ENCODE measurements at places on chromosomes 12 and 14.

GRCh38 chr14:25463480-25463879 lies 413.5 kb upstream of the STXBP6 start:
- DNase-seq = no peak

DNA sequence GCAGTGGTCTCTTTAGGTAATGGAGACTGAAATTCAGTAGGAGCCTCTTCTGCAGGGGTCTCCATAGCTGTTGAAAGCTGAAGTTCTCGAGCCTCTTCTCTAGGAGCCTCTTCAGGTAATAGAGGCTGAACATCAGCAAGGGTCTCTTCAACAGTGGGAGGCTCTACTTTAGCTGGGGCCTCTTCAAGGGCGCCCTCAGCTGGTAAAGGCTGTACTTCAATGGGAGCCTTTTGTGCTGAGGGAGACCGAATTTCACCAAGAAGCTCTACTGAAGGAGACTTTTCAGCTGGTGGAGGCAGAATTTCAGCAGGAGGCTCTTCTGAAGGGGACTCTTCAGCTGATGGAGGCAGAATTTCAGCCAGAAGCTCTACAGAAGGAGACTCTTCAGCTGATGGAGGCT lies 1.5 kb downstream of the FSCB start:
- DNase-seq = no peak

DNA sequence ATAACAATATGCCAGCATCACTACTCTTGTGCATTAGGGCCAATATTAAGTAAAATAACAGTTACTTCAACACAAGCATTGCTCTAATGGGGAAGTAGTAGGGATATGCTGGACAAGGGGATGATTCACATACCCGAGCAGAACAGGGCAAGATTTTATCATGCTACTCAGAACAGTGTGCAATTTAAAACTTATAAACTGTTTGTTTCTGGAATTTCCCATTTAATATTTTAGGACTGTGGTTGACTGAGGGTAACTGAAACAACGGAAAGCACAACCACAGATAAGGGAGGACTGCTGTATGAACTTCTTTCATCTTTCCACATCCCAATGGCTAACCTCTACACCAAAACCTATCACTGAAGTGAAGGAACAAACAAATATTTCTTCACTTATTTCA lies 36.8 kb downstream of the SARNP start:
- peak; percentile 25 for DNase-seq

DNA sequence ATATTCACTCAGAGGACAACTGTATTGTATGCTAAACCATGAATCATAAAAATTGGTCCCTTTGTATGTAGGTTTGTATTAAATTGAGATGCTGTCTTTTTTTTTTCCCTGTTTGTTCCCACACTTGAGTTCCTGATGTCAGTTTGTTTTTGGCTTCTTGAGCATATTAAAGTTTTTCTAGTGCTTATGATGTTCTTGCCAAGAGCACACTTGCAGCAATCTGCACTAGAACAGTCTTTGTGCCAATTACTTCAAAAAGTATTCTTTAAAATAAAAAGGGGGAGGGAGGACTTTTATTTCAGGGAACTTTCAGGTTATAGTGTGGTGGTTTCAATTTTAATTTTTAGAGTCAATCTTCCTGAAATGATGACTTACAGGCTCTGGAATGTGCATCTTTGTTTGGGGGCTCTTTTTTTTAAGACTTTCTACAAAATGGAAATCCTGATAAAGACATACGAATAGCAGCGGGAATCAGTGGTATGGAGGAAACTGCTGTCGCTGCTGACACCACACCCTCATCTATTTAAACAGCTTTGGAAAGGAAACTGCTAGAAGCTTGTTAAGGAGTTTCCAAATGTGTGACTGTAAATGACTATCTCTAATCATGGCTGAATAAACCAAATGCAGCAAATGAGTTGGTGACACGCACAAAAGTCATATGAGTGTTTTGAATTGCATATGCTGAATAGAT lies 188.6 kb downstream of the EGLN3 start:
- DNase-seq = no peak

DNA sequence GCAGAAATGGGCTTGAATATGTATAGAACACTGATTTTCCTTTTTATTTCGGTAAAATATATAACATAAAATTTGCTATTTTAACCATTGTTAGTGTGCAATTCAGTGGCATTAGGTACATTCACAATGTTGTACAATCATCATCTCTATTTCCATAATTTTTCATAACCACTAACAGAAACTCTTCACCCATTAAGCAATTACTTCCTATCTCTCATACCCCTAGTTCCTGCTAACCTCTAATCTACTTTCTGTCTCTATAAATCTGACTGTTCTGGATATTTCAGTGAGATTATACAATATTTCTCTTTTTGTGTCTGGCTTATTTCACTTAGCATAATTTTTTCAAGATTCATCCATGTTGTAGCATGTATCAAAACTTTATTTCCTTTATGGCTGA lies 8.9 kb upstream of the RNF212B start:
- DNase-seq = no peak

- no peak for DNase-seq
Measured at GRCh38 chr12:100156731-100157426, 14.2 kb upstream of the BLTP3B start.

- DNase-seq = no peak
Measured at GRCh38 chr12:7444537-7444936, 584 bp upstream of the CD163L1 start.

DNA sequence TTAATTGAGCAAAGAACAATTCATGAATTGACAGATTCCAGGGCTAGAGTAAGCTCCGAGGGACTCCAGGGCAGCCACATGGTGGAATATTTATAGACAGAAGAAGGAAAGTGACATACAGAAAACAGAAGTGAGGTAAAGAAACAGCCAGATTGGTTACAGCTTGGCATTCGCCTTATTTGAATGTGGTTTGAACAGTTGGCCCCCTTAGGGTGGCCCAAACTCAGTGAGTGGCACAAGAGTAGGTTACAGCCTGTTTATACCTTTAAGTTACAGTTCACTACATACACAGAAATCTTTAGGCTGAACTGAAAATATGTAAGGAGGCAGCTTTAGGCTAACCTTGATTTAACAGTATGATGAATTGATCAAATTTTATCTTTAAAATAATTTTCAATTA lies 174.5 kb upstream of the CNOT2 start:
- no peak for DNase-seq

DNA sequence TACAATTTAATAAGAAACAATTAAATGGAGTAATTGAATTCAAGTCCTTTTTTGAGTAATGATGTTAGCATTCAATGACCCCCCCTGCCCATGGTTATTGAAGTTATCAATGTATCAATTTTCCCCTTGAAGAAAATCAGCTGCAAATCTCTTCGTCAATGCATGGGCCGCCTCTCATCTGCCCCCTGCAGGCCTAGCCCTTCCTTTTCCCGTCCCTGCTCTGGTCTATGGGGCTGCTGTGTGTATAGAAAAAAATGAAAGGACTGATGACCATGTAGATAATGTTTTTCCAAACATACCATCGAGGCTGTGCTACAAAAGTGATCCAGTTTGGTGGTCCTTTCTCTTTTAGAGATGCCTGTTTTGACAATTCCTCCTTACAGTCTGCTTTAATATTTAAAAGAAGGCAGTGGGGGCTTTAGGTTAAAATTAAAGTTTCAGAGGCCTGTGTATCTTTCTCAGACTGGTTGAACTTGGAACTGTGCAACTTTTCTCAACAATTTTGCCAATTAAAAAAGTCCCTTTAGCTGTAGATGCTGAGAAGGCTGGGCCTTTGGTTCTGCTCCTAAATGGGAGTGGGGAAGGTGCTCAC lies 98.4 kb downstream of the APAF1 start:
- no peak for DNase-seq

DNA sequence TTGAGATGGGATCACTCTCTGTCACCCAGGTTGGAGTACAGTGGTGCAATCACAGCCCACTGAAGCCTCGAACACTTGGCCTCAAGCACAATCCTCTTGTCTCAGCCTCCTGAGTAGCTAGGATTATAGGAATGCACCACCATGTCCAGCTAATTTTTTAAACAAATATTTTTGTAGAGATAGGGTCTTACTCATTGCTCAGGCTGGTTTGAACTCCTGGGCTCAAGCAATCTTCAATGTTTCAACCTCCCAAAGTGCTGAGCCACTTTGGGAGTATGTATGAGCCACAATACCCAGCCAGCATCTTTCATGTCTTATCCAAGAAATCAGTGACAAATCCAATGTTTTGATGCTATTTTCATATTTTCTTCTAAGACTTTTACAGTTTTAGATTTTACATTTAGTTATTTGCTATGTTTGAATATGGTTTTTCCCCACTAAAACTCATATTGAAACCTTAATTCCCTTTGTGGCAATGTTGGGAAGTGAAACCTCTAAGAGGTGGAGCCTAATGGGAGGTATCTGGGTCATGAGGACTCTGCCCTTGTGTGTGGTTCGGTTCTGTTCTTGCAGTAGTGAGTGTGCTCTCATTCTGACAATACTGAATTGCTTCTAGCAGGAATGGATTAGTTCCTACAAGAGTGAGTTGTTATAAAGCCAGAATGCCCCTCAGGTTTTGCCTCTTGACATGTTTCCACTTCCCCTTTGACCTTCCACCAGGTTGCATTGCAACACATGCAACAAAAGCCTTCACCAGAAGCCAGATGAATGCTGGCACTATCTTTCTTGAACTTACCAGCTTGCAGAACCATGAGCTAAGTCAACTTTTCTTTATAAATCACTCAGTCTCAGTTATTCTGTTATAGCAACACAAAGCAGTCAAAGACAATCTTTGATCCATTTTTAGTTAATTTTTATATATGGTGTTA lies 80.8 kb upstream of the AMIGO2 start:
- no peak for DNase-seq

DNA sequence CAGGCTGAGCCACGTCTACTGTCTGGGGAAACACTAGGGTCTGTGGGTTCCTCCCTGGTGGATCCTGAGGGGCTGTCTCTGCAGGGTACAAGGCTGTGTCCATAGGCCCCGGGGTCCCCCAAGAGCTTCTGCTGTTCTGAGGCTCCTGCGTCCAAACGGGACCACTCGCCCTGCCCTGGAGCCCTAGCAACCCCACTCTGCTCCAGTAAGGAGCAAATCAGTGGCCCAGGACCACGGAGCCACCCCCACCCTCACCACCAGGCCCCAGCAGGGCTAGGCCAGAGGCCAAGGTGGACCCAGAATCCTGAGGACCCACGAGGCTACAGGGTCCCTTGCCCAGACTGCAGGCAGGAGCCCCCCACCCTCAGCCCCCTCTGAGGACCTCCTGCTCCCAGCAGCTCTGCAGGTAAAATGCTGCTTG lies 75.1 kb upstream of the GALNT9 start:
- DNase-seq = no peak

DNA sequence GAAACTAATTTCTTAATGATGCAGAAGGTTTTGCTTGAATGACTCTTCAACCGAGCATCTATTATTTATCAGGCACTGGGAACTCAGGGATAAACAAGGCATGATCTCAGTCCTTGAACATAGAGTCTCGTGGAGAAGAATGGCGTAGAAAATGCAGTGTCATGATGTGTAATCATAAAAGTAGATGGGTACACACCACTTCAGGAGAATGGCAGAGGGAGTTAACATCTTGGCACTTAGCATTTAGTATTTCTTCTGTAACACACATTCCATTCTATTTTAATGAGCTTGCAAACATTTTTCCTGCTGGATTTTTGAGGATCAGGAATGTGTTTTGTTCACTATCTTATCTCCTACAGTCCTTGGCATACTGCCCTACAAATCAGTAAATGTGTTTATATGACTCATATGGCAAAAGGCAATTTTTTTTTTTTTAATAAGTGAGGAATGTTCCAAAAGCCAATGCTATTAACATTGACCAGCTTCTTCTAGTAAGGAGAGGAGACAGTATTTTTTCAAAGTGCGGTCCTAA lies 3.8 kb downstream of the TXNRD1 start:
- DNase-seq = peak; percentile 97

GRCh38 chr12:56574210-56574609 lies 52.6 kb downstream of the RBMS2 start:
- peak; percentile 62 for DNase-seq

GRCh38 chr14:52413729-52414408 lies 99.8 kb downstream of the PTGER2 start:
- no peak for DNase-seq

DNA sequence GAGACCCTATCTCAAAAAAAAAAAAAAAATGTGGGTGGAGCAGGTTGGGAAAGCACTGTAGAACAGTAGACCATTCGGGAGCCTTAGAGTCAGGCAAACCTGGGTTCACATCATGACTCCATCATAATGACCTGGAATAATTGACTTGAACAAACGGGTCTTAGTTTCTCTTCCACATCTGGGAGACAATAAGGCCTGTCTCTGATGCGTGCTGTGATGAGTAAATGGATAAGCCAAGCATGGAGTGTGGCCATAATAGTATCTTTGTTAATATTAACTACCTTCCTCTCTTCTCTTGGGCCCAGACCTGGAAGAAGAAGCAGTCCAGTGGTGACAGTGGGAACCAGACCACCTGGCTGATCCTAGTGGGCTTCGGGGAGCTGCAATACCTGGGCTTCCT lies 54.5 kb downstream of the KANSL2 start:
- no peak for DNase-seq

GRCh38 chr12:69720750-69721149 lies 17.9 kb upstream of the RAB3IP start:
- no peak for DNase-seq

GRCh38 chr12:5777451-5777850 lies 167.6 kb downstream of the ANO2 start:
- DNase-seq = no peak

GRCh38 chr12:78778339-78778738 lies 86.2 kb upstream of the SYT1 start:
- no peak for DNase-seq

GRCh38 chr14:79581912-79582576 lies 629.3 kb downstream of the DIO2 start:
- DNase-seq = peak; percentile 54

DNA sequence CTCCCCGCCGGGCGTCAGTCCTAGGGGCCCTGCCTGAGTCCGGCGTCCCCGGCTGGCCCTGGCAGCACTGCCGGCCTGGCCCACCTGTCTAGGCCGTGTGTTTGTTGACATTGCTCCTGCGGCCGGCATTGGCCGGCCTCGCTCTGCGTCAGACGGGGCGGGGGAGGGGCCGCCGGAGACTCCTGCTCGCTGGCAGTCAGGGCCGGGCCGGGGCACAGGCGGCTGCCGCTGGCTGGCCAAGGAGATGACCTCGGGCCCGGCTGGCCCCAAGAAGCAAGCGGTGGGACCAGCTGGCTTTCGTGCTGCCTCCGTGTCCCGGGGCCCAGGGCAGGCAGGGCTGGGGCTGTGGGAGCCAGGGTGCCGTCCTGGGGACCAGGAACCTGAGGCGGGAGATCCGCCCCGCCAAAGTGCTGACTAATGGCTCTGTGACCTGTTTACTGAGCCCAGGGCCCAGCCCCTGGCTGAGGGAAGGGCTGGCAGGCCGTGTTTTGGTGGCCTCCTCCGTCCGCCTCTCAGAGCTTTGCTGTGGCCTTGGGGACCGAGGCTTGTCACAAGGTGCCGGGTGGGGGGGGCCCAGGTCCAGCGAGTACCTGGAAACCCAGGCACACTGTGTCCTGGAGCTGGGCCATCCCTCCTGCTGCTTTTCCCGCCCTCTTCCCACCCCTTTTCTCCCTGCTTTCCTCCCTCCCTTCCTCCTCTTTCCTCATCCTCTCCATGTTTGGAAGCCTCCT lies 1.8 kb downstream of the ULK1 start:
- DNase-seq = peak; percentile 83

Data from astrocyte (in vitro differentiated cells and primary cell).